ENCODE measurements at places on chromosomes 12 and 14.

GRCh38 chr14:32251530-32251929 lies 48.5 kb upstream of the RNU6-8 start:
- DNase-seq, result no peak

- DNase-seq, result peak; percentile 73
Observed at GRCh38 chr12:113174461-113175384, 10.6 kb downstream of the DDX54 start.

- DNase-seq, result no peak
Observed at GRCh38 chr12:66449531-66449930, 147.2 kb downstream of the HELB start.

DNA sequence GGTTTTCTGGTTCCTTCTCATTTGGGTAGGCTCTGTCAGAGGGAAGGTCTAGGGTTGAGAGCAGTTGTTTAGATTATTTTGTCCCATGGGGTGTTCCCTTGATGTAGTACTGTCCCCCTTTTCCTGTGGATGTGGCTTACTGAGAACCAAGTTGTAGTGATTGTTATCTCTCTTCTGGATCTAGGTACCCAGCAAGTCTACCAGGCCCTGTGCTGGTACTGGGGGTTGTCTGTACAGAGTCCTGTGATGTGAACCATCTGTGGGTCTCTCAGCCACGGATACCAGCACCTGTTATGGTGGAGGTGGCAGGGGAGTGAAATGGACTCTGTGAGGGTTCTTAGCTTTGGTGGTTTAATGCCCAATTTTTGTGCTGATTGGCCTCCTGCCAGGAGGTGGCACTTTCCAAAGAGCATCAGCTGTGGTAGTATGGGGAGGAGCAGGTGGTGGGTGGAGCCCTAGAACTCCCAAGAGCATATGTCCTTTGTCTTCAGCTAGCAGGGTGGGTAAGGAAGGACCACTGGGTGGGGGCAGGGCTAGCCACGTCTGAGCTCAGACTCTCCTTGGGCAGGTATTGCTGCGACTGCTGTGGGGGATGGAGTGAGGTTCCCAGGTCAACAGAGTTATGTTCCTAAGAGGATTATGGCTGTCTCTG lies 179.3 kb upstream of the BTG1 start:
- DNase-seq, result no peak

DNA sequence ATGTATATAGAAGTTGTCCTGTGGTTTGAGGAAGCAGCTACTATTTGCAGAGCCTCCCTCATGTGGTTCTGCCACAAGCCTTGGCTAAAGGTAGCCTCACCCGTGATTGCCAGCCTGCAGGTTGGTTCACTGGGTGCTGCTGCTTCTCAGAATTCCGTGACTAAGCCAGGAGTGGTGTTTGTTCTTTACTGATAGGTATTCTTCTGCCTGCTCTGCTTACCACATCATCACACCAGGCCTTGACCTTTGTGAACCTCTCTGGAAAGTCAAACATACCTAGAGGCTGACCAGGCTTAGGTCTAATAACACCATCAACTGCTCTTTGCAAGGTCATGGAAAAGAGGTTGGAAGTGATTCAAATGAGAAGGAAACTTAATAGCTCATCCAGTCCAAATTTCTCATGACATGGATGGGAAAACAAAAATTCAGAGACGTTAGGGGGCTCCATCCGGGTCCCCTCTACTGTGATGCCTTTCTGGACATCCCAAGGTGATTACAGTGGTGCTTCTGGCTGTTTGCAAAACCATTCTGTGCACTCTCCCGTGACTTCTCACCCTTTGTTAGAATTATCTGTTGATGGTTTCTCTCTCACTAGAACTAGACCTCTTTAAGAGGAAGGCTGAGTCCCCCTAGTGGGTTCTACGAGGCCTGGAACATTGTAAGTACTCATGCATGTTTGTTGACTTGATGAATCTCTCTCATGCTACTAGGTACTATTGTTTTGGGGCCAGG lies 8.5 kb upstream of the SOCS2 start:
- DNase-seq, result no peak

DNA sequence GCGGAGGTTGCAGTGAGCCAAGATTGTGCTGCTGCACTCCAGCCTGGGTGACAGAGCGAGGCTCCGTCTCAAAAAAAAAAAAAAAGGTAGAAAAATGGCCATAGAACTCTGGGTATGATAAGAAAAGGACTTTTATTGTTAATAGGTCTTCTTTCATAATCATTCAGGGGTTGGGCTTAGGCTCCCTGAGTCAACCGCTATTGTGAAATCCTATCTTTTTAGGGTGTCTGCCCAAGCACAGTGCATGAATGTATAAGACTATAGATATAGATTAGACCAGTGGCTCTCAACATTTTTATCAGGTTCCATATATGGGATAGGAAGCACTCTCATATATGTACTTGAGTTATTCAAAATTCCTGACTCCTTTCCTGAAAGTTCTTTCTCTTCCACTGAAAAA lies 48.7 kb upstream of the USP15 start:
- DNase-seq, result no peak

DNA sequence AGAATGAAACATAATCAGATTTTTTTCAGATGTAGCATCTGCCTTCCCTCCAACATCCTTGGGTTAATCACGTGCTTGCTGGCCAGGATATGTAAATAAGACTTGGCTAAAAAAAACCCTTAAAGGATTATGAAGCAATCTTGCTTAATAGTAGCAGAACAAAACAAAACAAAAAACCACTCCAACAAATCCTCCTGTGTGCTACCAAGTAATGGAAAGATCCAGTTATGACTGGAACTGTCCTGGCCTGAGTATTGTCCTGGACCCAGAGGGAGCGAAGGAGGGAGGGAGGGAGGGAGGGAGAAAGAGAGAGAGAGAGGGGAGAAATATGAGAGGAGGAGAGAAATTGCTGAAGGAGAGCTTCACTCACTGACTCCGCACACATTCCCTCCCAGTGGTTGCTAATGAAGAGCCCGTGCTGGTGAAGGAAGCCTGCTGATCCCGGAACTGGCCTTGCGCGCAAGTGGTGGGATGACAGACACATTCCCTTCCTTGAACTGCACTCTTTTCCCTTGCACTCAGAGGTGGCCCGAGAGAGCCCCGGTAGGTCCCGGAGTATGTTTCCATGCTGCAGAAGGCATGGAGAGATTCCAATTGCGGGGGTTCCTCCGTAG lies 57.2 kb downstream of the HMGA2 start:
- DNase-seq, result peak; percentile 24

- no peak for DNase-seq
Observed at GRCh38 chr12:113190761-113191160, 5.2 kb downstream of the RITA1 start.

DNA sequence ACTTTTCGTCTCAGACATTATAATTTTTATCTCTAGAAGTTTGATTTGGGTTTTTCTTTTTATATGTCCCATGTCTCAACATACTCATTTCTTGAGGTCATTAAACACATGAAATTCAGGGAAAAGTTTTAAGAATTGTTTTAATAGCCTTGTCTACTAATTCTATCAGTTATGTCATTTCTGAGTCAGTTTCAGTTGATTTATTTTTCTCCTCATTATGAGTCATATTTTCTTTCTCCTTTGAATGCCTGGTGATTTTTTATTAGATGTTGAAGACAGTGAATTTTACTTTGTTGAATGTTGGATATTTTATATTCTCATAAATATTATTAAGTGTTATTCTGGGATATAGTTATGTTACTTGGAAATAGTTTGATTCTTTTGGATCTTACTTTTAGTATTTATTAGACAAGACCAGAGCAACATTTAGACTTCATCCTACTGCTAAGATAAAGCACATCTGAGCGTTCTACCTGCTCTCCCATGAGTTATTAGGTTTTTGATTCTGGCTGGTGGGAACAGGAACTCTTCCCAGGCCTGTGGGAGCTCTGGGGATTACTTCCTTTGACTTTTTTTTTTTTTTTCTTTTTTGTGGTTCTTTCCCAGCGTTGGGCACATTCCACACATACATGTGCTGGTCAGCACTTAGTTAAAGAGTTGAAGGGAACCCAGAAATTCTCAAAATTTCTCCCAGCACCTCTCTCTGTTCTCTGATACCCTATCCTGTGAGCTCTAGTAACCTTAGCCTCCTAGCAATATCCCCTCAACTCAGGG lies 1157.7 kb downstream of the BCL11B start:
- no peak for DNase-seq

GRCh38 chr12:72141381-72141780 lies 130.8 kb upstream of the TRHDE start:
- DNase-seq, result no peak

- no peak for DNase-seq
Observed at GRCh38 chr14:97719931-97720330, 922.7 kb downstream of the VRK1 start.

GRCh38 chr14:82779301-82779700 lies 1245.6 kb upstream of the SEL1L start:
- DNase-seq, result no peak

- DNase-seq, result no peak
Observed at GRCh38 chr12:97912943-97913342, 450.3 kb downstream of the RMST start.

- DNase-seq, result no peak
Observed at GRCh38 chr12:57552835-57553313, 3.0 kb downstream of the KIF5A start.

DNA sequence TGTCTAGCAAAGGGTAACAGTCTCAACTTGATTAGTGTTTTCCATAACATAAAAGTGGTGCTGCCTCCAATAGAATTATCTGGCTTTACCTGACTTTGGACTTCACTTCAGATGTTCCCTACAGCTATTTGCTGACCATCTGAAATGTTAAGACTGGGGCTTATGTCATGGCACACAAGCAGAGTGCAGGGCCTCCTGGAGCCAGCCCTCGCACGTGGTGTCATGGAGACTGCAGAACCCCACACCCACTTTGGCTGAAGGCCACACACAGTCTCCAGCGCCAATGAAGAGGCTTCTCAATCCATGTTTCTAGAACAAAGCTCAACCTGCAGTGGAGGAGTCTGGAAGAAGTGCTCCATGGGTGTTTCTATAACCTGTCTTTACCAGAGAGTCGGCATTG lies 169.6 kb upstream of the FRMD6 start:
- DNase-seq, result no peak

- no peak for DNase-seq
Observed at GRCh38 chr12:29796823-29797263, 13.1 kb upstream of the TMTC1 start.

GRCh38 chr12:13046964-13047363 lies 2.8 kb downstream of the FAM234B start:
- DNase-seq, result no peak

GRCh38 chr12:6426882-6427671 lies 17.7 kb upstream of the CD27 start:
- no peak for DNase-seq

DNA sequence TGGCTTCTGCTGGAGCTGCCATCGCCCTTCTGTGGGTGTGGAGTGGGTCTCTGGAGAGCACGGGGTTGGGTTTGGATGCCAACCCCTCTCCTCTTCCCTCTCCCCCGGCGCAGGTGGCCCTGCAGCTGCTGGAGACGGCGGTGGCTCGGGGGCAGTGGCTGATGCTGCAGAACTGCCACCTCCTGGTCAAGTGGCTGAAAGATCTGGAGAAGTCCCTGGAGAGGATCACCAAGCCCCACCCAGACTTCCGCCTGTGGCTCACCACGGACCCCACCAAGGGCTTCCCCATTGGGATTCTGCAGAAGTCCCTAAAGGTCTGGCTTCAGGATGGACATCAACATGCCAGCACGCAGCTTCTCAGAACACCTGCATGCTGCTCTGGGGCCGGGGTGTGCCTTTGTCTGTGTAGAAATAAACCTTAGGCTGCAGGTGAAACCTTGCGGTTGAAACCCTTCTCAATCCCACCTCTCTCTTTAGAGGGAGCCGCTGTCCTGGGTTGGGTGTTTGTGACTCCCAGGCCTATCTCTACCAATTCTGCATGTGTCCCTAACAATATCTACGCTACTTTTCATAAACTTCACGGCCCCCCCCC lies 44.3 kb downstream of the CCDC92 start:
- no peak for DNase-seq

DNA sequence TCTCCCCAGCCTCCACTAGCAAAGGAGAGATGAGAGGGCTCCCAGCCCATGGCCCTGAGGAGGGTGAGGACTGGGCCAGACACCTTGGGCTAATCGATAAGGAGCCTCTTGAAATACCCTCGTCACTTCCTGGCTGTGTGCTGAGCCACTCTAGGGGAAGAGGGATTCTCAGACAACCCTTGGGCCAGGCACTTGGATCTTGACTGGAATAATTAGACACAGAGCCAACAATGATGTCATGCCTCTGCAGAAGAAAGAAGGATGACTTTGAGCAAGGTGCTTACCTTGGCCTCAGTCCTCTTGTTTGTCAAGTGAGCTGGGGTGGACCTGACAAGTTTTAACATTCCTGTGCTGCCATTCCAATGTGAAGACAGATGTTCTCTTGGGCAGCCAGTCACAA lies 83.1 kb downstream of the LRRC74A start:
- DNase-seq, result no peak

GRCh38 chr12:115998119-115998633 lies 279.3 kb downstream of the MED13L start:
- DNase-seq, result no peak

DNA sequence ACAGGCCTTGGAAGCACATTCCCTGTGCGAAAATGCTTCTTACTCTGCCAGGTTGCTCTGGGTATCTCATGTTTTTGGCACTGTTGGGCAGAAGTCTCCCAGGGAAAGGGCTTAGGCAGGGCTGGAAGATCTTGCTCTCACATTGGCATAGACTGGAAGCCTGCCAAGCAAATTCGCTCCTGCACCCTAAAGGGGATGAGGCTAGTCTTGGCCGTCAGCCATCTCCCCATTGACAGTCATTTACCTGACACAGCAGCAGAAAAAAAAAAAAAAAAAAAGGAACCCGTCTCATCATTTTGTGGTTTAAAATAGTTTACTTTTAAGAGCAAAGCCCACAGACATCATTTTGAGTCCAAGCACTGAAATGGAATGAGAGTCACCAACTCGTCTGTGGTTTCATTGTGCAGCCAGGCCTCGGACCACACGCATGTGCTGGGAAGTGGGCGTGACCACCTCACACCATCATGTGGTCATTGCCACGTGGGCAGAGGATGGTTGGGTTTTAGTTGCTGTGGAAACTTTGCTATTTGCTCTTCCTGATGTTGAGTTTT lies 84.8 kb downstream of the NRXN3 start:
- no peak for DNase-seq

DNA sequence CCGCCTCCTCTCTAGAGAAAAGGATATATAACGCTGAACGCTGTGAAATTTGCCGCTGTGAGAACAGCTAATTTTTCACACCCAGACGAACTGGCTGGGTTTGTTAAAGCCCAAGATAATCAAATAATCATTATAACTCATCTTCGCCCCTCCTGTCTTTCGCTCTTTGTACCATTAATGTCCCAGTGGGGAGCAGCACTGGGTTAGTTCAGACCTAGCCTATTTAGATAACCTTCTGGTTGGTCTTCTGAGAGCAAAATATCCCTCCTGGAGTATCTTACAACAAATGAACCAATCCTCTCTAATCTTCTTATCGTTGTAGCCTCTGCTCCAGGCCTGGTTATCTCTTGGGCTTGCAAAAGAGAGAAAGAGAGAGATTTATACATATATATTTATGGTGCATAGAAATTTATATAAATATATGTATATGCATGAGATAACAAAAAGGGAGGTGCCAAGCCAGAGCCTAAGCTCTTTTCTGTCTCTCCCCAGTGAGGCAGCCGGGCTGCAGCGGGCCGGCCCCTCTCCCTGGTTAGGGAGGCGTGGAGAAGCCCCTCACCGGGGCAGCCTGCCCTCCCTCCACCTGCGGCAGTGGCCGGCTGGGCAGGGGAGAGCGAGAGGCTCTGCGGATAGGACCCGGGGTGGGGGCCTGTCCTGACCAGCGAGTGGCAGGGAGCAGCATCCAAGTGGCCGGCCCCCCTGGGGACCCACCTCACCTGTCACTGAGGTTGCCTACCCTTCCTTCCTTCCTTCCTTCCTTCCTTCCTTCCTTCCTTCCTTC lies 202.0 kb upstream of the LHX5 start:
- DNase-seq, result no peak
